Activated CD8-positive, alpha-beta memory T cell treated with anti-CD3 and anti-CD28 coated beads for 1 hour (primary cell): ENCODE measurements at places on chromosomes 3 and 15.

DNA sequence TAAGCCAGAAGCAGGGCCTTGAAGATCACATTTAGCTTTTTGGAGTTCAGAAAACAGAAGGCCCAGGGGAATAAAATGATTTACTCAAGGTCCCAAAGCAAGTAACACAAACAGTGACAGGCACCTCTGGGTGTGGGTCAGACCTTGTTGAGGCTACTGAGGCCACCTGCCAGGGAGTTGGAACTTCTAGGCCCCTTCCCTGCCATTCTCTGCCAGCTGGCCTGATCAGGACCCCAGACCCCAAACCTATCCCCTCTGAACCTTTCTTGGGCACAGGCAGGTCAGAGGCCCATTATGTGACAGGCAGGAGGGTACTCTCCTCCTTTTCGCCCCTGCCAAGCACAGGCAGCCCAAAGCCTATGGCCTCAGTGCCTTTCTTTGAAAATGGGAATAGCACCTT lies 49.4 kb upstream of the ATP2B2 start:
- DNase-seq, result no peak

DNA sequence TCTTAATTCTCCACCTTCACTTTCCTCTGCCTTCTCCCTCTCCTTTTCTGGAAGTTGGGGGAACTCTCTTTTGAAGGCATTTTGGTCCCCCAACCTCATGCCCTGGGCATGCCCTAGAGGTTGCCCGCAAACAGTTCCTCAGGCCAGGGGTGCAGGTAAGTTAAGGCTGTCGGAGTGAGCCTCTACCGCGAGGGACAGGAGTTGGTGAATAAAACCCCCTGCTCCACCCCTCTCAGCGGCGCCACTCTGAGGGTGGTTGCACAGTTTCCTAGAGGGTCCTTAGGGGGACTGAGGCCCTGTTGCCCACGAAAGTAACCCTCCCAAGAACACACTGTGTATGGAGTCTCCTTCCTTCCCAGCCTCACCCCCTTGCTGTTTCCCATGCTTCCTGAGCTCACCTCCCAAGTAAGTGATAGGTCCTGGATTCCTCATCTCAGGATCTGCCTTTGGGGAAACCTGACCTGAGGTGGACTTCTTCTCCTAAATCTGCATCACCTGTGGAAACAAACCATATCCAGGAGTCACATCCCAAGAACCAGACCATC lies 23.1 kb upstream of the THSD4 start:
- DNase-seq, result no peak

- no peak for DNase-seq
Measured at GRCh38 chr3:156373095-156373494, 181.8 kb downstream of the SSR3 start.

GRCh38 chr3:182692021-182692420 lies 101.3 kb upstream of the ATP11B start:
- no peak for DNase-seq

DNA sequence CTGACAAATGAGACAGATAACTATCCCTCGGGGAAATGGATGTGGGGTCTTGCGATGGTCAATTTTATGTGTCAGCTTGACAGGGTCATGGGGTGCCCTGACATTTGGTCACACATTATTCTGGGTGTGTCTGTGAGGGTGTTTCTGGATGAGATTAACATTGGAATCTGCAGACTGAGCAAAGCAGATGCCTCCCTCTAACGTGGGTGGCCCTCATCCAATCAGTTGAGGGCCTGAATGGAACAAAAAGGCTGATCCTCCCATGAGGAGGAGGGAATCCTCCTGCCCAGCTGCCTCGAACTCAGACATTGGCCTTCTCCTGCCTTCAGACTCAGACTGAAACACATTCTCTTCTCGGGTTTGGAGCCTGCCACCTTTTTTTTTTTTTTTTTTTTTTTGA lies 69.0 kb downstream of the MINAR1 start:
- DNase-seq, result no peak

DNA sequence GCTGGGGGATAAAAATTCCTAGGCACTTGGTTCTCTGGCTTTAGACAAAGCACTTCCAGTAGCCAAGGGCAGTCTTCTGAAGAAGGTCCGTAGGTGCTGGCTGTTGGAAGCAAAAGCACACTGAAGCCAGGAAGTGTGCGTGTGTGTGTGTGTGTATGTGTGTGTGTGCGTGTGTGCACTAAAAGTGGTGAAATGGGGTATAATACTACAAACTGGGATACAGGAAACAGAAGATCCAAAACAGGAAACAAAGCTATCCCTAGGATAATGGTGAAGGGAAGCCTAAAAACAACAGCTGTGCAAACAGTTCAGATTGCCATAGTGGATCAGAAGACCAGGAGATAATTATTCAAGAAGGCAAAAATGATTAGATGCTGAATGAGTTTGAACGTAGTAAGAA lies 103.4 kb downstream of the IL20RB start:
- no peak for DNase-seq

- no peak for DNase-seq
Measured at GRCh38 chr3:26452363-26452762, 170.2 kb upstream of the LRRC3B start.

- DNase-seq, result no peak
Measured at GRCh38 chr15:62269504-62269903, 104.4 kb upstream of the C2CD4B start.

- DNase-seq, result no peak
Measured at GRCh38 chr3:85710490-85710889, 751.7 kb downstream of the CADM2 start.

- DNase-seq, result no peak
Measured at GRCh38 chr15:38134252-38134651, 118.4 kb upstream of the SPRED1 start.

DNA sequence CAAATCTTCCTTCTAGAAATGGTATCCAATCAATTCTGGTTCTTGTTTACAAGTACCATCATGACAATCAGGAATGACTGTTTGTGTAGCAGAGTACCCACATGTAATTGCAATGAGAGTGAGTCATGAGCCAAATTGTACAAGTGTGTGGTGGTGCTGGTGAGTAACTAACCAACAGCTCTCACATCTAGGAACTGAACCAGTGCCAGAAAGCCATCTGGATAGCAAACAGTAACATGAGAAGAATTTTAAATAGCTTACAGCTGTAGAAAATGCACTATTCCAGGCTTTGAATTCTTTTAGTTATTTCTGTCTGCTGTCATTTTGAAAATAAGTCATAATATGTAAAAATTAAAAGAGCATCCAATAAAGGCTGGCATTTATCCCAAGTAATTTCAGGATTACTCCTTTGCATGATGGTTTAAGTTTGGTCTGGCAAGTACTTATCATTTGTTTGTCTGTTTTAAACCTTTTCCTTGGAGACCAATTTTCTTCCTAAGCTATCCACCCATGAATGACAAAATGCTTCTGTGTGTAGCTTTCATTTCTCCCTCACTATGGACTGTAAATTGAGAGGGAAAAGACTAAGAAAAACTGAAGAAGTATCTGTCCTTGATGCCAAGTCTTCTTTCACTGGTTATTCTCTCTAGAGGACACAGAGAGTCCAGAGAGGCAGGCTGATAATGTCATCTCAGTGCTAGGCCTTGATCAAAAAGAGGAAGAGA lies 60.0 kb downstream of the PIK3CB start:
- DNase-seq, result no peak

- DNase-seq, result no peak
Measured at GRCh38 chr15:92336419-92336987, 57.2 kb upstream of the ST8SIA2 start.
